Stimulated activated CD8-positive, alpha-beta memory T cell treated with anti-CD3 and anti-CD28 coated beads, Interleukin-15, amount 100 ng/mL, for 1 hour (primary cell): ENCODE measurements at places on chromosomes 16 and 17.

GRCh38 chr17:42904110-42904469 lies 3.5 kb downstream of the G6PC1 start:
- no peak for DNase-seq

DNA sequence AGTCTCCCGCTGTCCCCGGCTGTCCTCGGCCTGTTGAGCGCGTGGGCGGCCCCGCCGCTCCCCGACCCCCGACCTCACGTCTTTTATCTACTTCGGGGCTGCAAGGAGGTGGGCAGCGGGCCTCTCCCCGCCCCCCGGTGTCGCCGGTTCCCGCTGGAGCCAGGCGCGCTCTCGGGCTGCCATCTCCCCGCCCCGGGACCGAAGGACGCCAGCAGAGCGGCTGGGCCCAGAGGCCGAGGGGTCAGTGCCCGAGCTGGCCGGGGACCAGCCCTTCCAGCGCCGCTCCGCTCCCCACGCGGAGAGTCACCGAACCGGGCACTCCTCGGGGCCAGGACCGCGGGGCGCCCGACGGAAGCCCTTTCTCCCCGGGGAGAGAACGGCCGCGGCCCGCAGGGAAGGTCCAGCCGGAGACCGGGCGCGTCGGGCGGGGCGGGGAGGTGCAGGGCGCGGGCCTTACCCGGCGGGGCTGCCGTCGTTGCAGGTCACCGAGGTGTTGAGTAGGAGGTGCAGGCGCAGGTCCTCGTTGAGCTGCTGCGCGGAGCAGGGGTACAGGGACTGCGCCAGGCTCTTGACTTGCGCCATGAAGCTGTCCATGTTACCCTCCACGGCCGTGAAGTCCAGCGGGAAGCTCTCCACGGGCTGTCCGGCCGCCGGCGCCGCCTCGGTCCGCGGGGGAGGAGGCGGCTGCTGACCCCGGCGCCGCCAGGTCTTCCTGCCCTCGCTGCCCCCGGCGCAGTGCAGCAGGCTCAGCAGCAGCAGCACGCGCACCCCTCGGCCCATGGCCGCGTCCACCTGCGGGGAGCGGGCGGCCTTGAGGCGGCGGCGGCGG lies 643 bp downstream of the NOTUM start:
- DNase-seq: no peak

- no peak for DNase-seq
Measured at GRCh38 chr17:32882029-32882428, 5.1 kb upstream of the MYO1D start.

DNA sequence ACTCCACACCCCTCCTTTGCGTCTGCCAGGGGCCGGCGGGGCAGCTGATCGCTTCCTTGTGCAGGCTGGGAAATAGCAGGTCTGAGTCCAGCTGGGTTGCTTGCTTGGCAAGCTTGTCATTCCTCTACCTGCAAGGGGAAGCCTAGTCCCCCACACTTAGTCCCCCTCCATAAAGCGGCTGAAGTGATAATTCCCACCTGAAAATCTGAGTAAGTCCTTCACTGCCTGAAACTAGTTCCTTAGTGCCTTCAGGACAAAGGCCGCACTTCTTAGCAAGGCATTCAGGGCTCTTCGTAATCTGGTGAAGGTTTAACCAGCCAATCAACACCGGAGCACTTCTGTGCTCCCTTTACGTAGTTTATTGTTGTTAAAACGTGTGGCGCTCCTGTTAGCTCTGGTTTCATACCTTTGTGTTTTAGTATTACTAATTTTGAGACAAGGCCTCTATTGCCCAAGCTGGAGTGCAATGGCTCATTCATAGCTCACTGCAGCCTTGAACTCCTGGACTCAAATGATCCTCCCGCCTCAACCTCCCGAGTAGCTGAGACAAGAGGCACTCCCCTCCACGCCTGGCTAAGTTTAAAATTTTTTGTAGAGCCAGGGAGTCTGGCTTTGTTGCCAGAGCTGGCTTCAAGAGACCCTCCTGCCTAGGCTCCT lies 817 bp downstream of the PSKH1 start:
- no peak for DNase-seq

GRCh38 chr17:72219137-72219823 lies 98.5 kb downstream of the SOX9 start:
- DNase-seq: no peak

GRCh38 chr17:78805301-78805700 lies 23.2 kb upstream of the CYTH1 start:
- no peak for DNase-seq

DNA sequence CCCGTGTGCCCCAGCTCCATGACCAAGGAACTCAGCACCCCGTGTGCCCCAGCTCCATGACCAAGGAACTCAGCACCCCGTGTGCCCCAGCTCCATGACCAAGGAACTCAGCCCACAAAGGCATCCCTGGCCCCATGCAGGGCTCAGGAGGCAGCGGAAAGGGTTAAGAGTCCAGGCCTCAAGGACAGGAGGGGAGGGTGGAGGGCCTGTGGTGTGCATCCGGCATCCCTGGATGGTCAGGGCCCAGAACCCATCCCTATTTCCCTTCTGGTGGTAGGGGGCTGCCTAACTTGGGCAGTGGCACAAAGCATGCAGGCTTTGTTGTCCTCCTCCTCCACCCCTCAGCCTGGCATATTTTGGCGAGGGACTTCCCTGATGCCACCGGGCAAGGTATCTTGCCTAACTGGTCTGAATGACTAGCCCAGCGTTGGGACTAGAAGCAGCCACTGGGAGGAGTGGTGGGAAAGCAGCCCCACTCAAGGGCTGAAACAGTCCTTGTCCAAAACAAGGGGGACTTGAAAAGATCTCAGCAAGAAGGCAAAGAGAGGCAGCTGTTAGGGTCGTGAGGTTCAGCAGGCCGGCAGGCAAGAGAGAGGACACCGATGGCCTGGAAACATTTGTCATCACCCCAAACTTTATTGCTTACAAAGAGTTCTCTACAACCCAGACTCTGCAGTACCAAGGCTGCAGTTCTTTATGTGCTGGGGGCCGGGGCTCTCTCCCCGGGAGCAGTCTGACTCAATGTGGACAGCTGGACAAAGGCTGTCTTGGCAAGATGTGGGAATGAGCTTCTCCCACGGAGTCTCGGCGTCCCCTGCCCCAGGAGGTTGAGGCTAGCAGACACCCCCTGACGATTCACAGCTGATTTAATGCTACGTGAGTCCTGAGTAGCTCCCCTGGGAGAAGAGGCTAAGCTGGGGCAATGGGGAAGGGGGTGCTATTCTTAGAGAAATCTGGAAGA lies 902 bp upstream of the SPATA32 start:
- DNase-seq: no peak

- no peak for DNase-seq
Measured at GRCh38 chr17:70074956-70075355, at the start of gene KCNJ16. Gene KCNJ16 (plus strand): TSS chr17:70075225. CDS start chr17:70132088, 56,863 bp downstream.

DNA sequence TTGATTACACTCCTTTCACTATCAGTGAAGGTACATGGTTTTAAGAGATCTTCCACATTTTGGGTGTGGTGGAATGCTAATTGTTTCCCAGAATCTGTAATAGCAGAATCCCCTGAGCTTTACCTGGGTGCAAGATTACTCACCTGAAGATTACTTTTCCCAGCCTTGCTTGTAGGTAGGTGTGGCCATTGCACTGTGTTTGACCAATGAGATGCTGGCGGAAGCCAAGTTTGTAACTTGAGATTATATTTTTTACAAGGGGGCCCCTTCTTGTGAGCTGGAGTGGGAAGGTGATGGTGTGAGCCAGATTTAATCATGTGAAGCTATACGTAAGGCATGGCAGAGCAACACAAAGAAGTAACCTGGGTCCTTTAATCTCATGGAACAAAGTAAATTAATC lies 294.3 kb downstream of the TOX3 start:
- no peak for DNase-seq

GRCh38 chr17:17151962-17152361 lies 54.2 kb downstream of the PLD6 start:
- DNase-seq: no peak

DNA sequence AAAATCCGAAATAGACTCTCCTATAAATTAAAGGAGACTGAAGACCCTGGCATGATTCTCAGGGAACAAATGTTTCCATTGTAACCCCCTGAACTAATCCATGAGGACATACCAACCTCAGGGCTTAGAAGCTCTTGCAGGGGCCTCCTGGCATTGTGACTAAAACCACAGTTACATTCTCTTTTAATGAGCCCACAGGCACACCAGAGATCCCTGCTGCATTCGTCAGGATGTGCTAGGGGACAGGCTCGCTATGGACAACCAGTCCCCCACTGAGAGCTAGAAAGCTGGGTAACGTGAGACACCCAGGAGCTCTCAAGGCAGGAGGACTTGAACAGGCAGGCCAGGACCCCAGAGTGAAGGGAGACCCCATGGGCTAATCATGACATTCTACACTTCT lies 140.6 kb upstream of the TNRC6C start:
- DNase-seq: no peak

GRCh38 chr17:57566721-57567120 lies 178.4 kb downstream of the CCDC182 start:
- no peak for DNase-seq

- DNase-seq: no peak
Measured at GRCh38 chr17:81166033-81166492, at the start of gene AATK. Gene AATK (minus strand): TSS chr17:81166221. CDS start chr17:81165992, 229 bp downstream.

DNA sequence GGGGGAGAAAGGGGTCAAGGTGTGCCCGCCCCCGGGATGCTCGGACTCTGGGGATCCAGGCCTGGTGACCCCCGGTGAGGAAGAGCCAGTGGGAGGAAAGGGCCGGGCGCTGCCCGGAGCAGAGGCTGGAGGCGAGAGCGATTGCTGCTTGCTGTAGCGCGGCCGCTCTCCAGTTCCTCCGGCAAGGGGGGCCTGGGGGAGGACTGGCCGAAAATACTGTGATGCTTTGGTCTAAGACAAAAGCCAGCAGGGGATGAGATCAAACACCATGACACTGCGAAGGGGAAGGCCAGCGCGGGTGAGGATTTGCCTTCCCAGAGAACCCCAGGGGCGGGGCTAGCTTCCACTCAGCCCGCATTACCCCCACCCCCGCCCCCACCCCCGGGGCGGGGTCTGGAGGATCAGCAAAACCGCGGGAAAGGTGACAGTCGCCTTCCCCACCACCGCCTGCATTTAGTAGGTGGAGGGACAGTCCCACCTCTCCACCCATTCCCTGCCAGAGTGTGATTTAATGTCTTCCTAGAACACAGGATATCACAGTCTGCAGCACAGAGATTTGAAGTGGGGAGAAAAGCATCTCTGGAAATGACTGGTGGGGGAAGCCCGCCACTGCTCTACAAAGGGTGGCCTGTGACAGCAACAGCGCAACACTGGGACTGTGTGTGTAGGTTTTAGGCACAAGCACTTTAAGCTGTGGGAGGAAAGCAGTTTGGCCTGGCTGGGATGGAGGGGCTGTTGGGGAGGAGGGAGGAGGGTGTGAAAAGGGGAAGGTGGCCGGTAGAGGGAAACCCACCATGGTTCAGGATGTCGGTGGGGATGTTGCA lies 25.7 kb downstream of the MRC2 start:
- peak; percentile 32 for DNase-seq

- DNase-seq: no peak
Measured at GRCh38 chr16:57297856-57298255, 13.4 kb upstream of the PLLP start.

DNA sequence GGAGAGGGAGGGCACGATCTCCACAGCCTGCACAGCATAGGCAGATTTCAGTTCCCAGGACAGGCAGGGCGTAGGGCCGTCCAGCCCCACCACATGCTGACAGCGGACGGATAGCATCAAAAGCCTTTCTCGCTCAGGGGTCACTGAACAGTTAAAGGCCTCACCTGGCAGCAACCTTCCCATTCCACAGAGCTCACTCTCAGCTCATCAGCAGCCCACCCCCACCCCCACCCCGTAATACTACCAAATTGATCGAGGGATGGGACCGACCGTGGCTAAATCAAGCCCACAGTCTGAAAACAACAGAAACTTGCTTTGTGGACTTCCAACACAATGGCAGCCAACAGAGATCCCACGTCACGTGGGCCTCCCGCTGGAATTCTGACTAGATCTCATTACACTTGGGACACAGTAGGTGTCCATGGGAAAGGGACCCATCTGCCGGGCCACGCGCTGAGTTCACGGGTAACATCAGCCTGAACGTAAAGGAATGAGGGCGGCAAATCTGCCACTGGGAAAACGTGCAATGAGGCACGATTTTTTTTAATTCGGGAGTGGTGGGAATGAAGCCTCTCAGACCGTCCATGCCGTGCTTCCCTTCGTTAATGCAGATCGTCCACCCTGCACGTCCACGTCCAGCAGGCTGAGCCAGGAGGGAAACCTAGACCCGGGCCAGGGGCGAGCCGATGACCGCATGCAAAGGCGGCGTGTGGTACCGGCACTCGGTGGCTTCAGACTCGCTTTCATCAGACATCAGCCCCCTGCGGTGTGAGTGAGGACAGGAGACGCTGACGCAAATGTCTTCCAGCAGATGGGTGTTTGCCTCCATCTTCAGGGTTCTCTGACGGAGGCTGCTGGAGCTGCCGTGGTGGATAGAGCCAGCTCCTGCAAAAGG lies 92.1 kb downstream of the TBC1D16 start:
- no peak for DNase-seq

- DNase-seq: no peak
Measured at GRCh38 chr16:70402916-70403659, 35.8 kb downstream of the ST3GAL2 start.

DNA sequence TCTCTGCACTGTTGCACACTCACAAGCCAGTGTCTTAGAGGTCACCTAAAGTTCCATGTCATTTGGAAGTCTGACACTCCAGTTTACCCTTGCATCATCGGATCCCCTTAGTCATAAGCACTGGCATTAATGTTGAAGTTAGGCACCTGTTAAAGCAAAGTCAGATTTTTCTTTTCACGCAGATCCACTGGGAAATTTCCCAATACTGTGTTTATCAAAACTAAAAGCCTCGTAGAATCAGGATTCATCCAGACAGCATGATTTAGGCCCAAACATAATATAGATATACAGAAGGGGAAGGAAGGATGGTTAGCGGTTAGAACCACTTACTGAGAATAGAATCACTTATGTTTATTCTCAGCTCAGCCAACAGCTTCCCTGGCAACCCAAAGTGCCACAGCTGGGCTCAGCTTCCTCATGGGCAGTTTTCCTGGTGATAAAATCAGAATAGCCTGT lies 30.1 kb upstream of the HAPSTR1 start:
- DNase-seq: no peak

- DNase-seq: no peak
Measured at GRCh38 chr17:32266051-32266388, 388 bp downstream of the RHBDL3 start.

DNA sequence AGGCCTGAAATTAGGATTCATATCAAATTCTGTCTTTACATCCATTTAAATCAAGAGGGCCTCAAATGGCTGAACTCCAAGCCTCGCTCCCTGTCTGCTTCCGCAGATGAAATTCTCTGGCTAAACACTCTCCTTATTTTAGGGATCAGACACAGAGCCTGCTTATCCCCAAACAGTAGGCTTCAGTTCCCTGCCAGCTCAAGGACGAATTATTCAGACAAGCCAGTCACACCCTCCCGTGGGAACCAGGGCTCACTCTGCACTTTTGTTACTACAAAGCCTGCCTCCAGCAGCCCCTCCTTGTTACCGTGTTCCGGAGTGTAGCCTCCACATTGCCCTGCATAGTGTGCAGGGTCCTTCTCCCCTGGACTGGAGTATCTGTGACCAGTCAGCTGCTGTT lies 46.6 kb upstream of the LCMT1 start:
- DNase-seq: no peak
